ENCODE measurements at places on chromosomes 2 and 18.

DNA sequence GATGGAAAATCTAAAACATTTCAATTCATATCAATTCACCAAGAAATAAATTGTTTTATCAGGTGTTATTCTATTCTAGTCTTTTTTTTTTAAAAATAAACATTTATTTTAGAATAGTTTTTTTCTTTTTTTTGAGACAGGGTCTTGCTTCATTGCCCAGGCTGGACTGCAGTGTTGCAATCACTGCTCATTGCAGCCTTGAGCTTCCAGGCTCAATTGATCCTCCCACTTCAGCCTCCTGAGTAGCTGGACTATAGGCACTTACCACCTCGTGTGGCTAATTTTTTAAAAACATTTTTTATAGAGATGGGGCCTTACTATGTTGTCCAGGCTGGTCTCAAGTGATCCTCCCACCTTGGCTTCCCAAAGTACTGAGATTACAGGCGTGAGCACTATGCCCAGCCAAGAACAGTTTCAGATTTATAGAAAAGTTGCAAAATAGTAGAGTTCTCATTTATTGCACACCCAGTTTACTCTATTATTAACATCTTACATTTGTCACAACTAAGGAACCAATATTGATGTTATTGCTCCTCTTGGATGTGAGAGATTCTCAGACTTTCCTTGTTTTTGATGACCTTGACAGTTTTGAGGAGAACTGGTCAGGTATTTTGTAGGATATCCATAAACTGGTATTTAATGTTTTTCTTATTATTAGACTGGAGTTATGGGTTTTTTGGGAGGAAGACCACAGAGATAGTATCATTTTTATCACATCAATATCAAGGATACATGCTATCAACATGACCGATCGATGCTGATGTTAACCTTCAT, 29.9 kb downstream of the PDE6D start:
- no peak for DNase-seq

- DNase-seq, result no peak
Observed at GRCh38 chr18:70376137-70376913, 87.5 kb downstream of the SOCS6 start.

DNA sequence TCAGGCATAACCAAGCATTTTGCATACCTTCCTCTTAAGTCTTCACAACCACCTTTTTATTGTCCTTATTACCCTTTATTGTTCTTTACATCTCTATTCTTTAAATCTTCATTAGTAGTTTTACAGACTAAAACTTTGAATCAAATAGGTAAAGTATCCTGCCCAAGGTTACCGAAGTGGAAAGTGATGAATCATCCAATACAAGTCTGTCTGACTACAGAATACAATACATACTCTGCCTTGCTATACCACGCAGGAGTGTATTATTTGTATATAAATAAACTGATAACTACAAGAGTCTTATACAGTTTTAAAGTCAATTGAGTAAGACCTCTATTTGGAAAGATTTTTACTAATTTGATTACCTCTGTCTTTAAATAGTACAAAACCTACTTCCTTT, 196.0 kb downstream of the ZEB2 start:
- no peak for DNase-seq

- DNase-seq, result no peak
Observed at GRCh38 chr2:103815731-103816130, 1038.2 kb upstream of the POU3F3 start.

DNA sequence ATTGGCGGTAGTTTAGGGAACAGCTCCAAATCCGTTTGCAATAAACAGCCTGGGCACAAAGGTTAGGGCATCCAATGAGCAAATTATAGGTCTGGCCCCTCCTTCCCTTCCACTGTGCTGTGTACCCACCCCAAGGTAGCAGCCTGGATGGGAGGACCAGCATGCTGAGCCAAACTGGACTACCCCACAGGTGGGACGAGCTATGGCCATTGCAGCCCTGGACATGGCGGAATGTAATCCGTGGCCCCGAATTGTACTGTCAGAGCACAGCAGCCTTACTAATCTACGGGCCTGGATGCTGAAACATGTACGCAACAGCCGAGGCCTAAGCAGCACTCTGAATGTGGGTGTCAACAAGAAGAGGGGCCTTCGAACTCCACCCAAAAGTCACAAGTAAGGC, 6.7 kb downstream of the AGBL5 start:
- no peak for DNase-seq

GRCh38 chr2:134609924-134610513, 108.8 kb downstream of the TMEM163 start:
- no peak for DNase-seq

DNA sequence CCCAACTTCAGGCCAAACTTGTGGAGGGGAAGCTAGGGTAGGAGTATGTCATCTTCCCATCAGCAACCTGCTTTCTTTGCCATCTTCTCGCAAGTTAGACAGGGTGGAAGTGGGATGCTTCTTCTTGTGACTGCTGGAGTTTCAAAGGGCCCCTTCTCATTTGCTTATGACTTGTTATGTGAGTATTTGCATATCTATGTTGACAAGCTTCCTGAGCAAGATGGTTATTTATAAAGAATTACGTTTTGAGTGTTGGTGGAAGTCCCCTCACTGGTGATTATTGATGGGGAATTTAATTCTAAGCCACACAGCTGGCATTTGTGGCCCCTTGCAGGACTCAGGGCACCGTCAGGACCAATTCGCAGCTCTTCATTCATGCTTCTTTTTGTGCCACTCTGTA, 791.0 kb downstream of the LRRTM4 start:
- no peak for DNase-seq

DNA sequence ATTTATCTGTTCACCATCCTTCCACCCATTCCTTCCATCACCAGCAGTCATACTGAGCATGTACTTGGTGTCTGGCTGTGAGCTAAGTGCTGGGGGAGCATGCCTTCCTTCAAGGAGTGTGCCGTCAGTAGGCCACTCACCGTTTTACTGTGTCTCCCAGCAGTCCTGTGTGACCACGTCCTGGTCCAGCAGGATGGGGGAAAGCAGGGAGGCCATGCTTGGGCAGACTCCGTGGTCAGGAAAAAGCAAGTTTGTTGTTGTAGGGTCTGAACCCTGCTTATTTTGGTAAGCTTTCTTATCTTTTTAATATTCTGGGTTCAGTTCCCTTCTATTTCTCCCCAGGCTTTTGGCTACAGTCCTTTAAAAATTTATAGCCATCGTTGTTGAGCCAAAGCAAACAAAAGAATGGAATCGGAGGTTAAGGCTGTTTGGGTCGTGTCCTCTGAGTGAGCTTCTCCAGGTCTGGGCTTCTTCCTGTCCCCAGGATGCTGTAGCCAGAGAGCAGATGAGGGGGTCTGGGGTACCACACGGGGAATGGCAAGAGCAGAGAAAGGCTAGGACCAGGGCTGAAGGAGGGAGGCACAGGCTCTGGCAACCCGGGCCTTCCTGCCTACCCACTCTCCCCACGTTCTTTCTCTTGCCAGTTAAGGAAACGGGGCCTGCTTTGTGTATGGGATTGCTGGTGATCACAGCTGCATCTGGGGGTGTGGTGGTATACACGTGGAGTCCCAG, 13.5 kb downstream of the SLC30A3 start:
- no peak for DNase-seq

- no peak for DNase-seq
Observed at GRCh38 chr18:48838921-48839818, 111.6 kb downstream of the SMAD7 start.

GRCh38 chr2:137333386-137334165, 568.2 kb downstream of the THSD7B start:
- no peak for DNase-seq

- no peak for DNase-seq
Observed at GRCh38 chr18:35508746-35509338, 11.1 kb upstream of the INO80C start.

- DNase-seq, result no peak
Observed at GRCh38 chr2:44944102-44944951, 2.8 kb downstream of the SIX3 start.

DNA sequence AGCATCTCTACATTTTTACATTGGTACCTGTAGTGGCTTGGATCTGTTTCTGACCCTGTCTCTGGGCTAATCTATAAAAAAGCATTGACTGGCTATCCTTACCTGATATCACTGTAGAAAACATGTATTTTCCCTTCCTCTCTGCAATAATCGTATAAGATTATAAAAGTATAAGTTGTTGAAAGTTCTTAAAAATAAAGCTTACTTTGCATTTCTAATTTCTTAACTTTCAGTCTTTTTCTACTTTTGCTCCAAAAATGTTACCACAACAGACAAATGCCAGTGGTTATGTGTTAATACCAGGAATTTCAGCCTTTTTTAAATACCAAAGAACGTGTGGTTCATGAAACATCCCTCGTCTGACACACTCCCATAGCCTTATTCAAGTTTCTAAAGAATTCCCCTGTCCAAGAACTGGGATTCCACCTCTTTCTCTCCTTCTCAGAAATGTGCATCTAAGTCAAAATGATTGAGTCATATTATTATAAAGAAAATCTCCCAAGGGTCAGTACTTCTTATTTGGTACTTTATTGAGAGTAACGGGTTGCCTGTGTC, 28.5 kb upstream of the ACKR3 start:
- no peak for DNase-seq

GRCh38 chr18:79260510-79260909, 135.2 kb upstream of the NFATC1 start:
- no peak for DNase-seq

DNA sequence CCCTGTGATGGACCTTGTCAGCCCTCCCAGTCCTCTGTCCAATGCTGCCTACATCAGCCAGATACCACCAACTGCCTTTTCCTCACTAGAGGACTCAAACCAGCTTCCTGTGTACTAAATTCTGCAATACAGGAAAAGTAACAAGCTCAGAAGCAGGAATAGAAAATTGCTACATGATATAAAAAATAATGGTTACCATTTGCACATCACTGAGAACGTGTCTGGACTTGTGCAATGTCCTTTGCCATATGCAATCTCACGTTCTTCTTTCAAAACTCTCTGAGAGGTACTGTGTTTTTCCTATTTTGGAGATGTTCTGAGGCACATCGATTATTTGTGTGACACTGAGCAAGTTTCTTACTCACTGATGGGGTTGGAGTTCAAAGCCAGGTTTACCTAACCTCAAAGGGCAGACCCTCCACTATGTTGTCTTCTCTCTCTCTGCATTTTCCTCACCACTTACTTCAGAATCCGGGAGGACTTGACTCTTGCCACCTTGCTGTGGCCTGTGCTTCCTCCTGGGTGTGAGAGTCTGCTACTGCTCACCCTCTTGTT, 12.1 kb downstream of the UPP2 start:
- no peak for DNase-seq

DNA sequence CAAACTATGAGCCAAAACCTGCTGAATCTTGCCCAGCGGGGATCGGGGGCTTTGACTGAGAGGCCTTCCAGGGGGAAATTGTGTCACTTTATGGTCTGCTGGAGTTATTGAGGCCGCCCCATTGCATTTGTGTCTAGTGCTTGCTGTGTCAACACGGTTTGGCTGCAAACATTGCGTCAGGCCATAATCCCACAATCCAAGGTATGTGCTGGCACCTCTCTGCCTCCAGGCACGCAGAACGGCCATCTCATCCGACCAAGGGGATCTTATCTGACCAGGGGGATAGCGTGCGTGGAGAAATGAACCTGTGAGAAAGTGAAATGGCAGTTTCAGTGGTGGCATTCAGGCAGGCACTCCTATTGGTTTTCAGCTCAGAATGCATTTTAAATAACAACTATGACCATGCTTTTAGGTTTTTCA, 18.1 kb upstream of the LYPD6B start:
- no peak for DNase-seq

DNA sequence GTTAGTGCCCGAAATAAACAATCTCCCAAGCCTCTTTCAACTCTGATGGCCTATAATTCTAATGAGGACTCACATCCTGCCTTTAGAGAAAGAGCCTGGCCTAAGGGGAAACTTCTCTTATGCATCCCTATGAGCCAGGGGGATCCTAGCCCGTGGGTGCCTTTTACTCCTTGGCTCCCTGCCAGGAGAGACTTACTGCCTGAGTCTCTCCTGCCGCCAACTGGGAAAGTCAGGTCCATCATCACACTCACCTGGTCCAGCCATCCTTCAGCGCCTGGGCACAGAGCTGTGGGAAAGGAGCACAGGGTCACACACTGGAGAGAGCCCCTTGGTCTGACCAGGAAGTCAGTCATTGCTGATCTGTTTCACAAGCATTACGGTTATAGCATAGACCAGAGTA, 24.1 kb downstream of the ENOSF1 start:
- no peak for DNase-seq

- DNase-seq, result no peak
Observed at GRCh38 chr2:82959727-82960126, 1499.4 kb downstream of the SUCLG1 start.

DNA sequence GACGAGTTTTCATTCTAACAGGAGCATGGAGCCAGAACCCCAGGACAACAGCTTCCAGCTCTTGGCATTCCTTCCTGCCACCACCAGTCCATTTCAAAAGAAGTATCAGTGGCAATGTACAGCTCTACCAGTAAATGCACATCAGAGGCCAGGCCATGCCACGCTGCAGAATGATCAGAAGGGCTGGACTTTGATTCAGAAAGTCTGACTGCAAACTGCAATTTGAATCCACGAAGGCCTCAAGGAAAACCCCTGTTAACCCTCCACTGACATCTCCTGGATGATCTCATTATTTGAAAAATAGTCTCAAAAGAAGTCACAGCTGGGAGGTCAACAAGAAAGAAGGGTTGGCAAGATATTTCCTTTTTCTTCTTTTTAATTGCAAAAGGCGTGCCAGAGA, 119.2 kb downstream of the MYO5B start:
- no peak for DNase-seq

DNA sequence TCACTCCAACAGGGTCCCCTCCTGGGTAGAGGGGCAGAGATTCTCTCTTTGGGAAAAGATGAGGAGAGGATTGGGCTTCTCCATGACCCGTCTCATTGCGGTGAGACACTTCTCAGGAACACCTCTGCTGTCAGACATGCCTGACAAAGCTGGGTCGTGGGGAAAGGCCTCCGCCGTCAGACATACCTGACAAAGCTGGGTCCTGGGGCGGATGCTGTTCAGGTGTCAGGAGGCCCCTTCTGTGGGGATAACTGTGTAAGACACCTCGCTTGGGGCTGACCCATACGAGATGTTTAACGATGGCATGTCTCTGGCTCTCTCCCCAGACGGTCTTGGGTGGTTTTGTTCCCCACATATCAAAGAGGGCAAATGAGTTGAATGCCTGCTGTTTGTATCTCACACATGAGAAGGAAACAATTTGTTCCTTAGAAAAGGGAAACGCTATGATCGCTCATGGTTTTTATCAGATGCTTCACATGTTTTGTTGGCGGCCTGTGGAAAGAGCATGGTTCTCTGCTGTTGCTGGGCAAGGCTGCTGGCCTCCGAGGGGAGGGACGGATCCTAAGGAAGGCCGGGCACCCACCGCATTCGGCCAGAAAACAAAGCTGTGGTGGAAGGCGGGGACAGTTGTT, 40.8 kb upstream of the PXDN start:
- DNase-seq, result no peak

GRCh38 chr2:75592888-75593287, 32.1 kb upstream of the EVA1A start:
- DNase-seq, result no peak

All from activated T-cell treated with anti-CD3 and anti-CD28 coated beads for 4 hours (primary cell).